Activated CD4-positive, alpha-beta T cell treated with anti-CD3 and anti-CD28 coated beads for 4 hours (primary cell): ENCODE measurements at places on chromosomes 7 and 10.

- no peak for DNase-seq
These were observed 290.1 kb upstream of the ZNF32 start for GRCh38 chr10:43938810-43939209.

DNA sequence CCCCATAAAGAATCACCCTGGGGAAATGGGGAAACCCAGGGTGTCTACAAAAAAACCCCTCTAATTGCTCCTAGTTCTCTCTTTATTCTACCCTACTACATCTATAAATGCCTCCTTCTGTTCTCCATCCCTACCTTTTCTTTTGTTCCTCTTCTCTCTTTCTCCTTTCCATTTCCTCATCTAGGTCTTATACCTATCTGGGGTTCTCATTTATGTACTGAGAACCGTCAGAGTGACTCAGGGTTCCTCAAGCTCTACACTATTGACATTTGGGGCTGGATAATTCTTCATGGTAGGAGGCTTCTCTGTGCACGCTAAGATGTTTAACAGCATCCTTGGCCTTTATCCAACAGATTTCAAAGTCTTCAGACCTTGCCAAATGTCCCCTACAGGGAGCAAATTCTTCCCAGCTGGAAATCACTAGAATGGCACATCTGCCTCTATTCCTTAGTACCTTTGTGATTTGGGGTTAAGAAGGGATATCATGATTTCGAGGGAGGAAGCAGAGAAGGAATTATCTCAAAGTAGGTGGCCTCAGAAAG lies 137.4 kb upstream of the PTN start:
- no peak for DNase-seq

- no peak for DNase-seq
These were observed 93.9 kb upstream of the NPSR1 start for GRCh38 chr7:34564091-34564490.

- no peak for DNase-seq
These were observed 69.0 kb upstream of the LRRC17 start for GRCh38 chr7:102843850-102844249.

- no peak for DNase-seq
These were observed 1.5 kb downstream of the RET start for GRCh38 chr10:43078175-43078985.

GRCh38 chr10:121081306-121081705 lies 230.1 kb downstream of the WDR11 start:
- DNase-seq, result no peak

DNA sequence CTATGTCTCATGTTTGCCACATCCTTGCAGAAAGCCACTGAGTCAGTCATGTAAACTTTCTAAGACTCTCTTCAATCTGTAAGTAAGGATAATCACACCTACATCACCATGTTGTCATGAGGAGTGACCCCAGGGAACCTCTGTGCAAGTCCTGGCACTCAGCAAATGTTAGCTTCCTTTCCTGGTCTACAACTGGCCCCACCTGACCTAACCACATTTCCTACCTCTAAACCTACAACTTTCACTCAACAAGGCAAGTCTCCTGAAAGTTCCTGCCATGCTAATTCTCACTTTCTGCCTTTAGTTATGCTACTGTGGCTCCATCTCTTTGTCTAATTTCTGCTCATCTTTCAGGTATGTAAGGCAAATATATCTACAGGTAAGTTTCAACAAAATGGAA lies 72.3 kb upstream of the SEM1 start:
- no peak for DNase-seq

- peak; percentile 2 for DNase-seq
These were observed 82.5 kb upstream of the CREB5 start for GRCh38 chr7:28329661-28330363.

DNA sequence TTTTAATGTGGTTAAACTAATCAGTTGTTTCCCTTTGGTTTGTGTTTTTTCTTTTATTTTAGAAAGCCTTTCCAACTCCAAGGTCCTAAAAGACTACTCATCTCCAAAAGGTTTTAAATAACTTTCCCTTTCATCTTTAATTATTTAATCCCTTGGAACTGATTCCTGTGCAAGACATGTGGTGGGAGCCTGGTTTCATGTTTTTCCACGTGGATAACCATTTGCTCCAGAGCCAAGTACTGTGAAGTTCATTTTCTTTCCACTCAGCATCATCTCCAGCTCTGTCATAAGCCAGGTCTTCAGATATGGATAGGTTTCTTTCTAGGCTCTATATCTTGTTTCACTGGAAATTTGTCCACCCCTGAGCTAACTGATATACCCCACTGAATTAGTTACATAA lies 16.7 kb downstream of the PPP1R3C start:
- DNase-seq, result no peak

DNA sequence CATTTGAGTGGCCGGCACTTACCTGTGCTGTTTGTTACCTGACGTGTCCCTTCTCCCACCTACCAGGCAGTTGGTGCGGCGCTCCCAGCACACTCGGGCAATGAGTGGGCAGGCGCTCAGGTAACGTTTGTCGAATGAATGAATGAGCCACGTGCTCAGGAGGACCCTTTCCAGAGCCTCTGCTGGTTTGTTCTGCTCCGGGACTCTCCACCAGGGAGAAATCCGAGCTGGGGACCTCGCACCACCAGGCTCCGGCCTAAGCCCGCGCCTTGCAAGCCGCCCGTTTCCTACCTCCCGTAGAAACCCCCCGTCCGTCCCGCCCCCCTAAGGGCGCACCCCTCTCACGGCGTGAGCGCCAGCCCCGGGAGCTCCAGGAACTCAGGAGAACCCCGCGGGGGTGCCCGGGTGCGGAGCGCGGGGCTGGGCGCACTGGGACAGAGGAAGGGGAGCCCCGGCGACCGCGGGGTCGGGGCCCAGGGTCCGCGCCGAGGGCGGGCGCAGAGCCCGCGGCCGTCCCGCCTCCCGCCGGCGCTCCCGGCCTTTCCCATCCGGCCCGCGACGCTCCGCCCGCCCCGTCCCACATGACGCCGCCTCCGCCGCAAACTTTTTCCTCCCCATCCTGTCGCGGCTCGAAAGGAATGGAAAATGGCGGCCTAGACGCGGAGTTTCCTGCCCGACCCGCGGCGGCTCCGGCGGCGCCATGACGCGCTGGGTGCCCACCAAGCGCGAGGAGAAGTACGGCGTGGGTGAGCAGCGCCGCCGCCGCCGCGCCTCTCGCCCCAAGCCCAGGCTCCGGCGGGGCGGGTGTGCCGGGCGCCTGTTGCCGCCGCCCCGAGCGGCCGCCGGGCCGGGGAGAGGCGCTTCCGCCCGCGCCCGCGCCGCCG lies at the start of gene DOCK1:
Gene DOCK1 (plus strand): TSS at position 611 of the 884 bp plus-strand sequence. CDS start 90 bp downstream, at position 701.
- no peak for DNase-seq

DNA sequence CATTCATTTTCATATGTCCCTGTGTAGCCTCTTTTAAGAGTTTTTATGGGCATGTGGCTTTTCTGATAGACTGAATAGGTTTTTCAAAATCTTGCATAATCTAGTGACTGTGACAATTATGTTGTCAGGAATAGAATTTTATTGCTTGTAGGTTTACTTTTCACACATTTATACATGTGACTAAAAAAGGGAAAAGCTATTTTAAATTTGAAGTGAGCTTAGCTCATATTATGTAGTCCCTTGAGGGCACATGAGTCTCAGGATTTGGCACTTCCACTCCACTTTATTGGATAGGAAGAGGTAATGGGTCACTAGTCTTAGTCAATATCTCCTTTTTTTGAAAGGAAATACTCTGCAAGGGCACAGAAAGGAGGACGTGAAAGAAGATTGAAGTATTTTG lies 247.3 kb downstream of the SUGCT start:
- DNase-seq, result no peak

DNA sequence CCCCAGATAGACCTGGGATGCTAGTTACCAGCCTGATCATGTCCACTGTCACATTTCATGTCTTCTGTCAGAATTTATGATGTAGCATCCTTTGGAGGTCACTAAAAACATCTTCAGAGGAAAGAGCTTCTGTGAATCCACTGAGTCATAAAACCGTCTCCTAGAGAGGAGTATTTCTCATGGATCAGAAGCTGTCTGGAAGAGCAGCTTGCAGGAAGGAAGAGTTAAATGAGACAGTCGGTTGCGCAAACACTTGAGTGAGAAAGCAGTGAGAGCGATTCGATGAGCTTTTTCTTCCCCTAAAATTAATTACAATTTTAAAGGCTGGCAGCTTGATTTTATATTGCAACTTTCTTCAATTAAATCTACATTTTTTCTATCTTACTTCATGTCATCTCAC lies 47.2 kb upstream of the WDR11 start:
- DNase-seq, result no peak

GRCh38 chr10:33335801-33336581 lies 1.5 kb upstream of the NRP1 start:
- DNase-seq, result no peak

GRCh38 chr10:98212196-98212595 lies 55.8 kb downstream of the LOXL4 start:
- DNase-seq, result no peak

DNA sequence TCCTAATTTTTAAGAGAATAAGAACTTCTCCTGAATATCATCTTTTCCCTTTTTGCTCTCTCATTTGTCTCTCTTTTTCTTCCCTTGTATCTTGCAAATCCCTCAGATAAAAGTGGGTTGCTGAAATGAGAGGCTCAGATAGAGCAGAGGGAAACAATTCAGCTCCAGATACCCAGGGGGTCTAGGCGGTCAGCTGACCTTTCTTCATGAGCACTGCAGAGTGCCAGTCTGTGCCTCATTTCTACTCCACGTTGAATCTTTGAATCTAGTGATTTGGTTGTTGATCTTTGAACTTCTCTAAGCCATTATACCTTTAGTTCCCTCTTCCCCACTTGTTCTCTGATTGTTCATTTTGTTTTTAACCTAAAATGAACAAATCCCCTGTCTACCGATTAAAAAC lies 572.6 kb downstream of the PTPRN2 start:
- DNase-seq, result no peak

DNA sequence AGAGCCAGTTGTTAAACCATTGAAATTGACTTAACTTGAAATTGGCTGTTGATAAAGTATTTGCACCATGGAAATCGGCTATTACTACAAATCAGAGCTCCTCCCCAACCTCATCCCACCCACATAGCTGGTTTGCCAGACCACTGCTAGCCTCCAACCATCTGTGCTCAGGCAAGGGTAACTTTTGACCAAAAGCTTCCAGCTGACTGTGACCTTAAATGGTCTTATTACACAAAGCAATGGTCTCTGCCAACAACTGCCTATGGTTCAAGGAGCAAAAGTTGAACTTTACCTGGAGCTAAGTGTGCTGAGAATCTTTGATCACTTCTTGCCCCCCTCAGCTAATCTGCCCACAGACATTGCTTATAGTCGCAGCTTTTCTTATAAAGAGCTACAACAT lies 48.5 kb upstream of the ADRB1 start:
- no peak for DNase-seq

GRCh38 chr7:91940171-91940570 lies 491 bp upstream of the AKAP9 start:
- DNase-seq, result peak; percentile 22

DNA sequence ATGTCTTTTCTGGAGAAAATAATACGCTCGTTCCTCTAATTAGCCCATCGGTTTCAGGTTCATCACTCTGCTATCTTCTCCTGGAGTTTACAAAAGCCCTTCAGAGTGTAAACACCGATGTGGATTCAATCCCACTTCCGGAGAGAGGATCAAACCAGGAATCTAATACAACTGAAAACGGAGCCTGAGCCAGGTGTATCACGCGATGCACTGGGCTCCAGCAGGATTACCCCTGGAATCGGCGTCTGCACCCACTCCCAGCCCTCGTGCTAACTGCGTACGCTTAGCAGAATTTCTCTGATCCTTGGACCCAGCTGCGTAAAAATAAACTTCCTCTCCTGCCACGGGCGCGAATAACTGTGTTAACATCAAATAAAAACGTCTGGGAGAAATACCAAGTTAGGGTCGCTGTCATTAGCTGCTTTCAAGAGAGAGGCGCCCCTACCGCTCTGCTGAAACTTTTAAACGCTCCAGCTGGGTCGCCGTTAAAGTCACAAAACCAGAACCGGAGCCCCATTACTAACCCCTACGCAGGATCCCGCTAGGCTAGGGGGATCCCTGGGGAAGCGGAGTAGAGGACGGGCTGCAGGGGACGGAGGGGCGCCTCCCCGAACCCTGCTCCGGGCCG lies 502 bp downstream of the ZNF3 start:
- no peak for DNase-seq

- no peak for DNase-seq
These were observed 511.4 kb downstream of the XPNPEP1 start for GRCh38 chr10:109411917-109412316.

GRCh38 chr7:16744518-16745250 lies 8.9 kb upstream of the TSPAN13 start:
- DNase-seq, result no peak

GRCh38 chr10:69631566-69631965 lies 1.5 kb downstream of the FAM241B start:
- DNase-seq, result no peak

- no peak for DNase-seq
These were observed 740.4 kb downstream of the GATA3 start for GRCh38 chr10:8794860-8795259.

DNA sequence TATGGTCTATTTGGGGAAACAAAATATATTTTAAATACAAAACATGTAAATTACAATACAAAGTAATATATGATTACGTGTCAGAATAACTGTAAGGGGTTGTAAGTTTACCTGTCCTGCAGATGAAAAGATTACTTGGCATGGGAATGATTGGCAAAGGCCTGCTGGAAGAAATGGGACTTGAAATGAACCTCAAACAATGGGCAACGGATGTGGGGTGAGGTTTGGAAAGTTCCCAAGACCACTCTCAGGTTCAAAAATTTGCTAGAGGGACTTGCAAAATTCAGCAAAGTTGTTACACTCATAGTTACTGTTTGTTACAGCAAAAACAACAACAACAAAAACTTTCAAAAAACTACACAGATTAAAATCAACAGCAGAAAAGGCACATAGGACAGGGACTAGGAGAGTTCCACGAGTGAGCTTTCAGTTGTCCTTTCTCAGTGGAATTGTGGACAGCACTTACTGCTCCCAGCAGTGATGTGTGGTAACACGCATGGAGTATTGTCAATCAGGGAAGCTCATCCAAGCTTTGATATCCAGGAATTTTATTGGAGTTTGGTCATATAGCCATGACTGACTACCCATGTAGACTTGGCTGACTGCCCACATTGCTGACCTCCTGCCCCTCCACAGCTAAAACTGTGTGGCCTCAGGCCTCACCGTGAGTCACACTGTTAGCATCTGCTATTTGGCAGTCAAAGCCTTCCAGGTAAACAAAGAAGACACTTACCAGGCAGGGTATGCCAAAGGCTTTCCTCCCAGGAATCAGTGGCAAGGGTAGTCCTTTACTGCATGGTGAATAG lies 43.8 kb downstream of the EXOC6 start:
- DNase-seq, result no peak

DNA sequence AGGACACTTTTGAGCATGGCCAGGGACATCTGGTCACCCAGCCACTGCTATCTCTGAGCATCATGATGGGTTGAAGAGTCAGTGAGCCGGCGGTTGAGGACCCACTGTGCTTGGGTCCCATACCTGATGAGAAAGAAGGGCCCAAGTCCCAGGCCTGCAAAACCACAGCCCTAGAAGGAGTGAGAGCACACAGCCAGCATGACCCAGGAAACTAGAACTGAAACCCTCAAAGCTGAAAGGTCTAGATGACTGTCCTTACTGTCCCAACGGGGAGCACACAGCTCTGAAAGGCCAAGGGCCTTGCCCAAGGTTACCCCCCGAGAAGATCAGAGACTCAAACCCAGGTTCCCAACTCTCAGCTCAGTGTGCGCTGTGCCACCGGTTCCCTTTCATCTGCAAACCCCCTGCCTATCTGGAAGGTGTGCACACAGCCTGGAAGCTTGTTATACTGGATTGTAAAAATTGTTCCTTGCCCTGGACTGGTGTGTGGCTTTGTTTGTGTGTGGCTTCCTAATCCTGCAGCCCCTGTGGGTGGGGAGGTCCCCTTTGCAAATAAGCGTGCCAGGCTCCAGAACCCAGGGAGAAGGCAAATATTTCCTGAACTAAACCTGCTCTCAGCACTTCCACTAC lies 22.6 kb upstream of the PSAP start:
- no peak for DNase-seq
